Gastrocnemius medialis (tissue), 4 donors: ENCODE measurements at places on chromosomes 13 and 19.

- DNase-seq: no peak
Measured at GRCh38 chr19:8321986-8322637, 816 bp downstream of the RPS28 start.

- DNase-seq: peak; percentile 41
Measured at GRCh38 chr19:2969104-2969504, 8.3 kb upstream of the TLE6 start.

DNA sequence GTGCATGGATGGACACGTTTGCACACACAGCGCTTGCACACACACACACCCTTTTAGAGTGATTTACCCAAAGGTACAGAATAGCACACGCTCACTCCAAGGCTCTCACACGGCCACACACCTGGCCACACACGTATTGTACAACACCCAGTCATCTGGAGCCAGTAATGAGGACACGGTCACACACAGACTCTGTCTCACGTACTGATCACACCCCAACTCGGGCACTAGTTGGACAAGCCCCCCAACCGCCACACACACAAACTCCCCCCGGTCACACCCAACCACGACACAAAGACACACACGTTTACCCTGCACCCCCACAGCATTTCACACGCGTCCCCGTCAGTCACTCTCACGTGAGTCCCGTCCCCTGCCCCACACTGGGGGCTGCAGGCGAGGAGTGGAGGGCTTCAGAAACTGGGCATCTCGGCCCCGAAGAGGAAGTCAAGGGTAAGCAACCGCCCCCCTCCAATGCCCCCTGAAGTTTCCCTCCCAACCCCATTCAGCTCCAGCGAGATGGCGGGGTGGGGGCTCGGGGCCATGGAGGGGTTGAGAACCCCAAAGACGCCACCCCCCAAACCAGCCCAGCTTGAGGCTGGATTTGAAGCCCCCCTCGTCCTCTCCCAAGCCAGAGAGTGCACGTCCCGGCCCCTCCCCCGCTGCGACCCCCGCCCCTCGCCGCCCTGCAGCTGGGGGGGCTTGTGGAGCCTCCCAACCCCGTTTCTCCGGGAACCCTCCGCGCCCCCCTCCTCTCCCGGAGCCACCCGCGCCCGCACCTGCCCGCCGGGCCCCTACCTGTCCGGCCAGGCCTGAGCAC, 599 bp downstream of the OLFM2 start:
- DNase-seq: no peak

- no peak for DNase-seq
Measured at GRCh38 chr19:38429055-38429810, 3.2 kb upstream of the RASGRP4 start.

GRCh38 chr19:3670796-3671679, 29.2 kb downstream of the PIP5K1C start:
- peak; percentile 42 for DNase-seq

- DNase-seq: no peak
Measured at GRCh38 chr13:88124142-88124541, 453.0 kb downstream of the SLITRK5 start.

GRCh38 chr19:48396016-48396823, 2.8 kb downstream of the GRIN2D start:
- no peak for DNase-seq

DNA sequence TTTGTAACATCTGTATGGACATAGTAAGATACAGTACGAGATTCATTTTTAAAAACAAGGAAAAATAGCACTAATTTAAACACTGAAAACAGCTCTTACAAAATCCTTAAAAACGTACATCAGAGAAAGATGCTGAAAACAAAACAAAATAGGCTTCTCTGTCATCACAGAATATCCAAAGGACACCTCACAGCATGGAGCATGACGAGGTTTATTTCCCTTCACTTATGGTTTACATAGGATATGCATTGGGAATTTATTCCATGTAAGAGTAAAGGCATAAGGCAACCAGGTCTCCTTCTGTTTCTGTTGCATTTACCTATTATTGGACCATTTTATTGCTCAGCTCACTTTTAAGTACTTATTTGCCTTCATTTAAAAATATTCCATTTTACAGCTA, 3.0 kb downstream of the KCTD12 start:
- no peak for DNase-seq

DNA sequence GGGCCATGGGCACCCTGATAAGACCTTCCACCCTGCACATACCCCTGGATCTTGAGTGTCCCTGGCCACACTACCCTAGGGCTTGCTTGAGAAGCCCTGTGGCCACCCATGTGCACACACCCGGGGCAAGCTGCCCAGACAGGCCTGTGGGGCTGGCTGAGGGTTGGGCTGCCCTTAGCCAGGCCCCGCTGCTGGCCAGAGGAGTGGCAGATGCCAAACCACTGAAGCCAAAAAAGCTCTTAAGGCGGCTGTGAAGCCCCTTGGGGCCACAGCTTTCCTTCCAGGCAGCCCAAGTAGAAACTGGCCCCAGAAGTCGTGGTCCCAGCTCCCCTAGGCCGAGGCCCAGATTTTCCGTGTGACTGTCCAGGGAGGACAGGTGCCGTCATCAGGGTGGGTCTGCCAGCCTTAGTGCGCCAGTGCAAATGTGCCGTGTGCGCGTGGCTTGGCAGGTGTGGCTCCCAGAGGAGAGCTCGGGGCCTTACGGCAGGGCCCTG, 14.8 kb downstream of the CEBPG start:
- no peak for DNase-seq

- no peak for DNase-seq
Measured at GRCh38 chr13:89361909-89362308, 1690.7 kb downstream of the SLITRK5 start.

- no peak for DNase-seq
Measured at GRCh38 chr19:38726284-38726673, 18.0 kb downstream of the CAPN12 start.
